ENCODE measurements at places on chromosomes 3 and 15. TPM values are rescaled to one million over a fixed set of nuclear protein-coding genes. Genes with fewer than 3 reads are reported as not detected.
A peak's percentile ranks its signal among the peaks of the same experiment; 100 is the strongest.

DNA sequence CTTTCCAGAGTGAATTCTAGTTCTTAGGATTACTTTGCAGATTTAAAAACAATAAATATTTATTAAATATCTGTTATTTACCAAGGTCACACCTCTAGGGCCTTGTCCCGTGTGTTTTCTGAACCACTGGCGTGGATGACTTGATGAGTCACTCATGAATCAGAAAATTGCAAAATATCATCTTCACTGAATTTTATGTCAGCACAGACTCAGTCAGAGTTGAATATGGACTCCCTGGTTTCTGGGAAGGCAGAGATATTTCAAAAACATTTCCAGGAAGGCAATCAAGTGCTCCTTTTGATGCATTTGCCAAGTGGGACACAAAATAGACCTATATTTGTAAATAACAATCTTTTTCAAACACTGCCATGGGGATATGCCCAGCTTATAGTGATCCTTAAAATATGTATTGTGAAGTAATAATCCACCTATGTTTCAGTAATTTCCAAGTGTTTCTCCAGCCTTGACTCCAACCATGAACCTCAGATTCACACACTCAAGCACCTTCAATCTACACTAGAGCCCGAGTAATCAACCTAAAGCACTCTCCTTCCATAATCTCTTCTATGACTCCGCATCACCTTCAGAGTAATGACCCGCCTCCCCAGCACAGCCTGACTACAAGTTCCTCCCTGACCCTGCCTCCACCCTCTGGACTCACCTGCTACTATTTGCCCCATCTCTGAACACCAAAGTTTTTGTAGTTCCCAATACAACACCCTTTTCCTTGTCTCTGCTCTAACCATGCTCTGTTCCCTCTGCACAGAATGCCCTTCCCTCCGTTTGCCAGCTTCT, 24.3 kb downstream of the DPH3 start:
- no peak for DNase-seq

DNA sequence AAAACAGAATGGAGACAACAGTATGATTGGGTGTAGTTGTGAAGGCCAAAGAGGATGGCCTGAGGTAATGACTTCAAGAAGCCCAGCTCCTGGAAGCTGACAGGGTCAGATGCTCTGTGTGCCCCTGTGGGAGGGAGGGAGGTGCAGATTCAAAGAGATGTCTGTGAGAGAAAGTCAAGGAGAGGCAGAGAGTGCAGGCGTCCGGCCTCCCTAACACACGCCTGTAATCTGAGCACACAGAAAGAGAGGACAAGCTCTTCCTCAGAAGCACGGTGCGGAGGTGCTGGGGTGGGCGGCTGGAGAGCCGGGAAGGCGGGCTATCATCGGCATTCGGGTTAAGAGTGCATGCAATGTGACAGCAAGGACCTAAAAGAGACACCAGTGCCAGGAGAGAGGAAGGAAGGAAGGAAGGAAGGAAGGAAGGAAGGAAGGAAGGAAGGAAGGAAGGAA, 238.2 kb upstream of the HES1 start:
- no peak for DNase-seq

GRCh38 chr15:39204031-39204430, 376.8 kb upstream of the THBS1 start:
- no peak for DNase-seq

GRCh38 chr3:152126260-152126659, 142.5 kb upstream of the MBNL1 start:
- DNase-seq: no peak

- no peak for DNase-seq
Measured at GRCh38 chr3:10196389-10197052, 31.8 kb downstream of the IRAK2 start.

GRCh38 chr3:156149876-156150275, 29.5 kb downstream of the KCNAB1 start:
- no peak for DNase-seq

GRCh38 chr3:185995352-185995751, 57.5 kb upstream of the TRA2B start:
- DNase-seq: no peak

DNA sequence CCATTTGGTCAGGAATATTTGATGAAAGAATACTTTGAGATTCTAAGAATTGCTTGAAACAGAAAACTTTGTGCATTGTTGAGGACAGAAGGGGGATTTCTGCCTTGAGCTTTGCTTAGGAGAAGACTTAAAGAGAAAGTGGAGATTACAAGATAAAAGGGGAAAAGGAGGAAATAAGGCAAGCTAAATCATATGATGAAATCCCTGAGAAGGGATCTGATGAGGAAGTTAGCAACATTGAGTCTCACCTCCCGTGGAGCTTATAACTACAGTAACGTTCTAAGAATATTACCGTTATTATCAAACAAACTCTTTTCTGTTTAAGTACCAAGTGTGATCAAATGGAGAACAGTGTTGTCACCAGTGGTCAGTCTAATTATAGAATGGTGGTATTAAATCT, 414.7 kb upstream of the NAALADL2 start:
- no peak for DNase-seq

DNA sequence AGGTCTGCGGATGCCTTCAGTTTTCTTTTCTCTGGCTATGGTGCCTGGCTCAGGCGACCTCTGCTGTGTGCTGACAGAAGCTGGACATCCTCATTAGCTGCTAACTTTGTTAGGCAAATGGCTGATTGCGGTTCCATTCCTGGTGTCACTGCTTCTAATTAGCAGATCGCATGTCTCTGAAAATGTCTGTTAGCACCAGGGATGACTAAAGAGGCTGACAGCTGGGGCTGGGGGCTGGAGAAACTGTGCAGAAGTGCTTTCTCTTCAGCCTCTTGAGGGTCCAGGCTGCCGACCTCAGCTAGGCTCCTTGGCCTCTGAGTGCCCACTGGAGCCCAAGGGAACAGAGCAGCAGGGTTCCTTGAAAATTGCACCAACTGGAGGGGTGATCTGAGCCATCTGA, 39.3 kb downstream of the CHCHD6 start:
- DNase-seq: no peak

- no peak for DNase-seq
Measured at GRCh38 chr15:89826671-89827655, 12.3 kb upstream of the ANPEP start.

DNA sequence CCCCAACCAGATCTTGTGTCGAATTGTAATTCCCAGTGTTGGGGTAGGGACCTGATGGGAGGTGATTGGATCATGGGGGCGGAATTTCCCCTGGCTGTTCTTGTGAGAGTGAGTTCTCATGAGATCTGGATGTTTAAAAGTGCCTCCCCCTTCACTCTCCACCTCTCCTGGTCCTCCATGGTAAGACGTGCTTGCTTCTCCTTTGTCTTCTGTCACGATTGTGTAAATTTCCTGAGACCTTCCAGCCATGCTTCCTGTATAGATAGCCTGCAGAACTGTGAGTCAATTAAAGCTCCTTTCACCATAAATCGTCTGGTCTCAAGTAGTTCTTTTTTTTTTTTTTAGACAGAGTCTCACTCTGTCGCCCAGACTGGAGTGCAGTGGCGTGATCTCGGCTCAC, 42.3 kb downstream of the NR1D2 start:
- no peak for DNase-seq

DNA sequence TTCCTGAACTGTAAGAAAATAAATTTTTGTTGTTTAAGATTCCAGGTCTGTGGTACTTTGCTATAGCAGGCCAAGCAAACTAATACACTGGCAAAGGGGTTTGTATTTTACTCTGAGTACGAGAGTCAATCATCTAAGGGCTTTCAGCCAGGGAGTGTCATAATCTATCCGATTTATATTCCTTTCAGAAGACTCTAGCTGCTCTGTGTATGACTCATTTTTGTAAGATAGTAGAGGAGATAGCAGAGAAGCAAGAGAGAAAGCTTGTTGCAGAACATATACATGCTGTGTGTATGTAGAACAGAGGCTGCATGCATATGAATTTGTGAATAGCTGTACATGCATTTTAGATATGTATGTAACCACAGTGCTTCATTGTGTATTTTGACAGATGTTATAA, 577.9 kb upstream of the EPHA6 start:
- no peak for DNase-seq

- DNase-seq: no peak
Measured at GRCh38 chr15:87753539-87753938, 503.0 kb downstream of the NTRK3 start.

DNA sequence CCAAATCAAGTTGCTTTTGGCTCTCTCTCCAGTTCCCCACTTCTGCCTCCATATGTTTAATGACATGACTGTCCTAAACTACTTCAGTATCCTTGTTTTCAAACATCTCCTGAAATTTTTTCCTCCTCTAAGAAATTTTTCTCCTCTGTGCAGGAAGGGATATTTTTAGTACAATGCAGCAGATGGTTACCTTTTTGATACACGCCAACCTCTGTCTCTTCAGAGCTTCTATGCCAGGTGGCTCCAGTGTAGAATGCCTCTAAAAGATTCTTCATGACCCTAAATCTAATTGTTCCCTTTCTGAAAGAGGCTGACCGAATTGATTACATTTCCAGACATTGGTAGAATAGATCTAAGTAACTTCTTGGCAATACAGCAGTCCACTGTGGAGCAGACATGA, 33.7 kb downstream of the TMOD3 start:
- no peak for DNase-seq

- DNase-seq: peak; percentile 89
Measured at GRCh38 chr3:14235912-14236295, 57.3 kb downstream of the LSM3 start.

GRCh38 chr3:11248596-11248995, 23.6 kb upstream of the ATG7 start:
- DNase-seq: no peak

GRCh38 chr3:120780977-120781376, 38.4 kb downstream of the GTF2E1 start:
- no peak for DNase-seq

- no peak for DNase-seq
Measured at GRCh38 chr15:67322481-67322880, 67.9 kb downstream of the IQCH start.

GRCh38 chr3:103295974-103296570, 861.3 kb downstream of the ZPLD1 start:
- no peak for DNase-seq

- DNase-seq: no peak
Measured at GRCh38 chr3:146131616-146132410, 29.2 kb downstream of the PLOD2 start.

DNA sequence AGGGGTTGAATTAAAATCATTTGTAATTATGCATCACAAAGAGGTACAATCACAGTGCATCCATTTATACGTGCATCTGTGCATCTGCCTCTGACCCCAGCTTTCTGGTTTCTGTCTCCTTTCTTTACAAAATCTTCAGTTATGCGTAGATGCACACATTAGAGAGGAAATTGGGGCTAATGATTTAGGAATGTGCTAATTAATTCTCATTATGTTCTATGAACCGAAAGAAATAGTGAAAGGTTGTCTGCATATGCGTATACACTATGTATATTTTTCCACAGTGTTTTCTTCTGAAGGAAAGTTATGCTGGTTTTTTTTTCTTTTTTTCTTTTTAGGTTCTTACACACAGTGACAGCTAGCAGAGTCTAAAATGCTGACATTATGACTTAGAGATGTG, 71.6 kb downstream of the SAMMSON start:
- DNase-seq: no peak

GRCh38 chr3:133983576-133984560, 45.9 kb downstream of the SLCO2A1 start:
- DNase-seq: no peak

DNA sequence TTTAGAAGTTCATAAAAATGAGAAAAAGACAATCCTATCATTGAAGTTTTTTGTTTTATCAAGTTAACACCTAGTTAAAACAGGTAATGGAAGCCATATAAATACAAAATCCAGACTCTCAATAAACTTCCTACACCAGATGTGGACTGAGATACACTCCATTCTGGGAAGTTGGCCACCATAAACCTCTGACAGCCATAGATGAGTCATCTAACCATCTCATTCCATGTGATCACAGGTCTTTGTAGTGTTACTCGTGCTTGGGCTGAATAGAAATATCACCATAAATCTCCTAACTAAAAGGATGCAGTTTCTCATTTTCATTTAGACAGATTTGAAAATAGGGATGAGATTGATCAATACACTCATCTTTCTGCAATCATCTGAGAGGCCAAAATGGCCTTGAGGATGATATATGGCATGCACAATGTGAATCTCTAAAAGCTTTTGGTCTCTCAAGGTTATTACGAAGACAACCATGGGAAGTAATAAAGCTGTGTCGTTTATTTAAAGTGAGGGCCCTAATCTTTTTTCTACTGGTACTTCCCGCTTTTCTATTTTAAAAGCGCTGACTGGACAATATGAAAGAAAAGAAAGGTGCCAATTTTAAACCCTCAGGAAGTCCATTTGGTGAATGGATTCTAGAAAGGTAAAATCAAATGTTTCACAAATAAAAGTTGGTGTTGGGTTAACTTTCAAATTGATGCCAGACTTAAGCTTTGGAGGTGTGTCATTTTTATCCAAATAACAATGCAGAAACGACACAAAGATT, 155.5 kb downstream of the POLR2M start:
- no peak for DNase-seq

DNA sequence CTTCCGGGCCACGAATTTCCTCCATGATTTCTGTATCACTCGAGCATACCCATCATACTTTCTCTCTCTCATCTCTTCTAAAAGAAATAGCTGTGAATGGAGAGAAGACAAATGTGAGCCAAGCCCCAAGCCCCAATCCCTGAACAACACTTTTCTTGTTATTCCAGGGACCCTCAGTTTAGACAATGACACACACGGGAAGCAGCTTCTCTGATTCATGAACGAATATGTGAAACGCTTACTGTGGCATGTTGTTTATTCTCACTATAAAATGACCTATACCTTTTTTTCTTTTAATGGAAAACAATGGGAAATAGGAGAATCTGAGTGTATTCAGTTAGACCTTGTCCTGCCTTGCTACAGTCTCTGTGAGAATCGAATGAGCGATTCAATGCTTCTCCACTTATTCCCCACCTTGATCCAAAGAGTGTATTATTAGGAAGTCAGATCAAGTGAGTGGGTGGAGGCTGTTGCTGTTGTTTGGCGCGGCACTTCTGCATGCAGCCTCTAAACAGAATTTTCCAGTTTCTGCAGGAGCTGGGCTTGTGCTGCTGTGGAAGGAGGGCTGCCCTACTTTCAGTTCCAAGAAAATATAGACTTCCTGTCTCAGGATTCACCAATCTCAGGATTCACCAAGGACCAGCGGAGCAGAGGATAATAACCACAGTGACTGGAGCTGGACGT, 32.4 kb upstream of the LDHAL6B start:
- DNase-seq: no peak

- DNase-seq: no peak
Measured at GRCh38 chr3:187932530-187932929, 187.3 kb upstream of the BCL6 start.

- DNase-seq: no peak
Measured at GRCh38 chr3:123459862-123460261, 11.0 kb upstream of the ADCY5 start.

- no peak for DNase-seq
Measured at GRCh38 chr15:97082830-97083229, 752.3 kb downstream of the NR2F2 start.

TLR9 gene
- 1.5 TPM for total RNA-seq

EIF1B gene
- 37.7 TPM for total RNA-seq

GJD2 gene
- total RNA-seq: not detected

CTXND1 gene
- 0.99 TPM for total RNA-seq

LMOD3 gene
- total RNA-seq: 0.26 TPM

FES gene
- 65.2 TPM for total RNA-seq
